ENCODE measurements at places on chromosomes 5 and 9.

DNA sequence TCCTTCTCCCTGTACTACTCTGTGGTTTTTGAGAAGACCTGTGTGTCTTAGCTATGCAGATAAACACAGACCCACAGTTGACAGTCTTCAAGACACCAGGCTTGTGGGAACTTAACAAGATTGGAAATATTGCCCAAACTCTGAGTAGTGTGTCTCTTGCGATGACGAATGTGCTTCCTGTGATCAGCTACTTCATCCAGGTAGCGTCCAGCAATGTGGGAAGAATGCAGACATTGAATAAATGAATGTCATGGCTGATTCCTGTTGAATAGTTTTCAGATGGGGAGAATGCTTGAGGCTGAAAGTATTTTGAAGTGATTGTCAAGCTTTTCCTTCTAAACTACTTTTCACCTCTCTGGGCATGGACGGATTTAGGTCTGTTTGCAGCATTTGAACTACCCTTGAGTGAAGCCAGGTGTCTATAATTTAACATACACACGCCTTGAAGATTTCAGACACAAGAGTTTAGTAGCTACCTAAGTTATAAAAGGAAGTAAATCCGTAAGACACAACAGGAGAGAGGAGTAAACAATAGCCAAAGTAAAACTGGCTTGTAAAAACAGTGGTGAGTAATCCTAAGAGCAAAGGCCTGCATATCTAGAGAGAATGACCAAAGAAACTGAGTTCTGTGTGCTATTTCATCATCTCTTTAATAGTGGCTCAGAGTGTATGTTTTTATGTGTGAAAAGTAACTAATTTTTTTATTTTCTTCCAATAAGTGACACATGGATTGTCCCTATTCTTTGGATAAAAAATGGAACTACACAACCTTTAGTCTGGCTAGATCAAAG lies 30.0 kb upstream of the ARL14EPL start:
- DNase-seq, result no peak

DNA sequence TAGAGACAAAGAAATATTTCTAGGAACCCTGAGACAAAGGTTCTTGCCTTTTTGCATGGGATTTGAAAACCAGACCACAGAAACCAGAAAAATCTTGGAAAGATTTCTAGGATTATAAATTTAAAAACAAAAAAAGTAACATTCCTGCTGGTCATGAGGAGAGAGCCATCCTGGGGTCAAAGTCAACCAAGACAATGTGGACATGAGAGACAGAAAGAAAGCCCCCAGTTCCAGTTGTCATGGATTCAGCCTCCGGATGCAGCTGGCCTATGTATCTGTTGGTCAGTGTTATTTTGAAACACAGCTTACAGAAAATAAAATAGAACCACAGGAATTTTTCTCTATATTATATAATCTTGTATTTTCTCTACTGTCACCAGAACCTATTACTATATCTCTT lies 24.4 kb upstream of the RGMB start:
- DNase-seq, result no peak

- no peak for DNase-seq
Measured at GRCh38 chr9:31837211-31837610, 547.2 kb upstream of the ACO1 start.

DNA sequence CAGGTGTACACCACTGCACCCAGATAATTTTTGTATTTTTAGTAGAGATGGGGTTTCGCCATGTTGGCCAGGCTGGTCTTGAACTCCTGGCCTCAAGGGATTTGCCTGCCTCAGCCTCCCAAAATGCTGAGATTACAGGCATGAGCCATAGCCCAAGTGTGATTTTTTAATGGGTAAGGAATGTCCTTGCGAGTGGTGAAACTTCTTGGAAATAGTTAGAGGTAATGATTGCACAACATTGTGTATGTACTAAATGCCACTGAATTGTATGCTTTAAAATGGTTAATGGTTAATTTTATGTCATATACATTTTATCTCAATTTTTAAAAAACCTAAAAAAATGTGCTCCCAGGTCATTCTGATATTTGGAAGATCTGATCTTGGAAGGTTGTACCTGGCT lies 59.9 kb upstream of the IL6ST start:
- no peak for DNase-seq

DNA sequence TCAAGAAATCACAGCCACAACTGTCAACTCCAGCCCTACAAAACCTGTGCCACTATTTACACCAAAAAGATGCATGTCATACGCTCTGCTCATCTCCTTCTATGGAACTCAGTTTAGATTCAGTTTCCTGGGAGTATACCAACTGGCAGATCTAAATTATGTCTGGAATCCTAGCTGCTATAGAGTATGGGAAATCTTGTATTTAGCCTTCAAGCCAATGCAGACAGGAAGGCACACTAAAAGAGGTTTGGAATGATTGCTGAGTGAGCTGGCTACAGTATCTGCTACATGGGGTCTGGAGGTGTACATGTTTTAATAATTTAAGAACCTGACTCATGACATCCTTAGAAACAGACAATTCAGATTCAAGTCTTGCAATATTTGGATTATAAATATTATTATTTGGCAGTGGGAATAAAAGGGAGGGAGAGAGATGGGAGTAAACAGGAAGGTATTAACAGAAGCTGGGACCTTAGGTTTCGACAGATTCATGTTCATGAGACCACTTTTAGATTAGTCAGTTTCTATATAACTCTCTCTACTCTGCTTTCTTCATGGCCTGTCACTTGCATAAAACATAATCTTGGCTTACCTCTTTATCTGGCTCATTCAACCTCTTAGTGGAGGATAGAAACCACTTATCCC lies 178.8 kb upstream of the HAPLN1 start:
- no peak for DNase-seq

DNA sequence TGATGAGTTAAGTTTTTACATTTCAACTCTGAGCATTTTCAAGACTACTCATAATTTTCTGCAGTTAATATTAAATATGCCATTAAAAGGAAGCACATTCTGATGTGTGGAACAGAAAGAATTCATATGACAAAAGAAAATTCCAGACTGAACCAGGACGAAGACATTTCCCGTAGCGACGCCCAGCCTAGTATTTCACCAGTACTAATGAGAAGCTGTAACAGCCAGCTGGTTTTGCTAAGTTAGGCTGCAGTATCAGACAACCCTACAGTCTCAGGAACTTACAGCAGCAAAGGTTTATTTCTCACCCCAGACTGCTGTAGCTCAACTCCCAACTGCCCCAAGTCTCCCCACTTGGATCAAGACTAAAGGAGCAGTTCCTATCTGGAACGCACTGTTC lies 91.6 kb downstream of the TMEM174 start:
- no peak for DNase-seq

- no peak for DNase-seq
Measured at GRCh38 chr5:36502608-36503007, 103.8 kb upstream of the SLC1A3 start.

GRCh38 chr5:173911623-173912022 lies 23.5 kb downstream of the CPEB4 start:
- no peak for DNase-seq

DNA sequence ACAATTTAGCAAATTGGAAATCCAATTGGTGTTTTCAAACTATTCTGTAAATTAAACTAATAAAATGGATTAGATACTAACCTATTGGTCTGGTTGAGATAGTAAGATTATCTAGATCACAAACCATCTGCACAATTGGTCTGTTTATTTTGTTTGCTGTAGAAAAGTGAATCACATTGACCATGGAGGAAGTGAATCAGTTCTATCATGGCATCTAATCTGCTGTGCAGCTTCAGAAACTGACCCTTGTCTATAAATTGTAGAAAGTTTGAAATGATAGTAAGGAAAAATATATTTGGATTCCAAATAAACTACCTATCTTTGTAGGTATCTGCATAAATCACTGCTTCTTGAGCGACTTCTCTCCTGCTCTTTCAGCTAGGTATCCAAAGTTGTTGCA lies 1865.4 kb downstream of the MAT2B start:
- no peak for DNase-seq

- DNase-seq, result no peak
Measured at GRCh38 chr5:89901983-89902382, 507.6 kb downstream of the CETN3 start.

DNA sequence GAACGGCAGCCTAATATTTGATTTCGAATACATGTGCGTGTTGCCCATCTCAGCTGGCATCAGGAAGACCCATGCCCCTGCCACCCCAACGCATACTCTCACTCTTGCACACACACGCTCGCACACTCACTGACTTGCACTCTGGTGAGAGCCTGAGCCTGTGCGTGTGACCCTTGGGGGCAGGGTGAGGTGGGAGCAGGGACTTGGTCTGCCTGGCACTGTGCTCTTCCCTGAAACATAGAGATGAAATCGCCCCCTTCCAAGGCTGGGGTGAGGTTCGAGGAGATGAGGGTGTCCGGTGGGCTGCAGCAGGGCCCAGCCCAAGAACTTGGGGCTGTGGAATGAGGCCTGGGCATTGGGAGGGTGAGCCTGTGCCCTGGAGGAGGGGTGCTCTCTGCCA lies 1.2 kb downstream of the LCN9 start:
- no peak for DNase-seq

DNA sequence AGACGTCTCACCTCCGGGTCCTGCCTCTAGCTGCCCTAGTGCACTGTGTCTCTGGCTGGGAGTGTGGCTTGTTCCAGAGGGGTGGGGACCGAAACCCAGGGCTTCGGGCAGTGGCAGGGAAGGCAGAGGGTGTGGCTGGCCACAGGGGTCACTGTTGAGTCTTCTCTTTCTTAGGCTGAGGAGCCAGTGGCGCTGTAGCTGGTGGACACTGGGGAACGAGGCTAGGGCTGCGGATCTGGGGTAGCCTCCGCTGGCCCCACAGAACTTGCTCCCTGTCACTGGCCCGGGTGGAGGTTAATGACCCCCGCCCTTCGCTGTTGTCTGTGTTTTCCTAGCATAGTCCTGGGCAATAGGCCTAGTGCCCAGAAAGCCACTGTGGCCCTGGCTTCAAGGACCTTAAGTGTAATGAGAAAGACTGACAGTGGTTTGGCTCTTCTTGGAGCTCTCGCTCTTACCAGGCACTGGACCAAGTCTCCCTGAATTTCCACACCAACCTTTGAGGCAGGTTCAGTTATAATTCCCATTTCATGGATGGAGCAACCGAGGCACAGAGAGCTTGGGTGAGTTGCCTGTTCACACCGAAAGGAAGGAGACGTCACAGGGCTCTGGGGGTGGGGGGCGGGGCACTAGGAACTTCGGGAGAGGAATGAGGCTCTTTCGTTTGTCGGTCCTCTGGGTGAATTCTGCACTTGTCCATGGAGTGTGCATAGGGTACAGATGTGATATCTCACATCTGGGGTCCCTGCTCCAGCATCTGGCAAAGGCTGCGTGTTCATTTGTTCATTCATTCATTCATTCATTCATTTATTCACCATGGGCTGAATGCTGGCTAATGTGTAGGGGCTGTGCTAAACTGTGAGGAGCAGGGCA lies 4.8 kb upstream of the IER5L start:
- DNase-seq, result no peak

- DNase-seq, result no peak
Measured at GRCh38 chr9:16307626-16308195, 562.8 kb downstream of the BNC2 start.

GRCh38 chr5:122515709-122516431 lies 203.8 kb downstream of the SNCAIP start:
- no peak for DNase-seq

DNA sequence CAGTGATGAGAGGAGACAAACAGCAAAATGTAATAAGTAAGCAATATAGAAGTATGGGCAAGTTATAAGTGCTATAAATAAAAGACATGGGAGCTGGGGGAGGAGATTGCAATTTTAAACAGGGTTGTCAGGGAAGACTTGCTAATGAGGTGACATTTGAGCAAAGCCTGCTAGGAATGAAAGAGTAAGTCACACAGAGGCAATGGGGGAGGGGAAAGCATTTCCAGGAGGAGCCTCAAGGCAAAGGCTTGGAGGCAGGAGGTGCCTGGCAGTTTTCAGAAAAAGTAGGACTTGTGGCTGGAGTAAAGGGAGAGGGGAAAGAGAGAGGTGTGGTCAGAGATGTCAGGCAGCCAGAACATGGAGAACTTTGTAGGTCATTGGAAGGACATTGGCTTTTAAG lies 124.4 kb upstream of the NMUR2 start:
- no peak for DNase-seq

DNA sequence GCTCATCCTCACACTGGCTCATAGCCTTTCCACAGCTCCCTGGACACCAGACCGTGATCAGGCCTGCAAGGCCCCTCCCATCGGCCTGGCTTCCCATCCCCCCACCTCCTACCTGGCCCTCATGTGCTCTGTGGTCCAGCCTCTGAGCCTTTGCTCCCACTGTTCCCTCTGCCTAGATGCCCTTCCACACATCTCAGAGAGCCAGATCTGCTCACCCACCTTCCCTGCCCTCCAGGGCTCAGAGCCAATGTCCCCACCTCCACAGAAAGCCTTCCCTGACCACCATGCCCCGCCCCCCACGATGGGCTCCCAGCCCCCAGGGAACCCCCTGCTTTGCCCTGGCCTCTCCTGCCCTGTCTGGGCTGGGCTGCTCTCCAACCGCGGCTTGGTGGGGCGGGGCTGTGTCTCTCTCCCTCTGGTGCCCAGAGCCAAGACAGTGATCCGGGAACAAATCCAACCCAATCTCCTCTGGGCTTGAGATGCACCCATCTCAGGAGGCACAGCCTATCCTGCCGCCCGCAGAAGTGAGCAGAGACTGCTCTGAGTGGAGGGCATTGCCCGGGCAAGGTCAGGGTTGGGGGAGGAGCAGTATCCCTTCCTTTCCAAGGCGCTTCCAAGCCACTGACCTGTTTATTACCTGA lies 1.6 kb downstream of the NINJ1 start:
- no peak for DNase-seq

- DNase-seq, result no peak
Measured at GRCh38 chr5:149627070-149627469, 45.8 kb downstream of the ARHGEF37 start.

GRCh38 chr5:81853030-81853357 lies 102.1 kb upstream of the SSBP2 start:
- DNase-seq, result no peak

GRCh38 chr5:95931079-95931833 lies 30.4 kb downstream of the ELL2 start:
- no peak for DNase-seq

GRCh38 chr5:116613445-116613844 lies 38.8 kb upstream of the SEMA6A start:
- DNase-seq, result no peak

DNA sequence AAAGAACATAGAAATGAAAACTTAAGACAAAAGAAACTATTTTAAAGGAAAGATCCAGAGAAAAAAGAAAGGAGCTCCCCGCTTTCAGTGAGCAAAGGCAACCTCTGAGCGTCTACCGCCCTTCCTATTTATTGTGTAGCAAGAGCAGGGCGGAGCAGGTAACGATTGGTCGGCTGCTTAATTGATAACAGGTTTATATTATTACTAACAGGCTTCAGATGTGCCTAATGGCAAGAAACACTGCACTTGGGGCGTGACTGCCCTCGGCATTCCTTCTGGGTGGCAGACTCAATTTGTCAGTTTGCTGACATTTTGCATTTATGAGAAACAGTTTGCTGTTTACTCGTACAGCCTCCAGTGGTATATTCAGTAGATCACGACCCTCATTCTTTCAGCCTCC lies 482.7 kb upstream of the C9orf72 start:
- DNase-seq, result no peak

GRCh38 chr9:106119176-106119575 lies 424.8 kb downstream of the TMEM38B start:
- no peak for DNase-seq

All from stimulated activated CD4-positive, alpha-beta T cell treated with anti-CD3 and anti-CD28 coated beads, Interleukin-1b, Interleukin-23, amount 100 ng/mL, for 24 hours (primary cell).